Right lobe of liver (tissue), 6 donors: ENCODE measurements at places on chromosomes 5 and 9. TPM values are rescaled to one million over a fixed set of nuclear protein-coding genes. Genes with fewer than 3 reads are reported as not detected.

DNA sequence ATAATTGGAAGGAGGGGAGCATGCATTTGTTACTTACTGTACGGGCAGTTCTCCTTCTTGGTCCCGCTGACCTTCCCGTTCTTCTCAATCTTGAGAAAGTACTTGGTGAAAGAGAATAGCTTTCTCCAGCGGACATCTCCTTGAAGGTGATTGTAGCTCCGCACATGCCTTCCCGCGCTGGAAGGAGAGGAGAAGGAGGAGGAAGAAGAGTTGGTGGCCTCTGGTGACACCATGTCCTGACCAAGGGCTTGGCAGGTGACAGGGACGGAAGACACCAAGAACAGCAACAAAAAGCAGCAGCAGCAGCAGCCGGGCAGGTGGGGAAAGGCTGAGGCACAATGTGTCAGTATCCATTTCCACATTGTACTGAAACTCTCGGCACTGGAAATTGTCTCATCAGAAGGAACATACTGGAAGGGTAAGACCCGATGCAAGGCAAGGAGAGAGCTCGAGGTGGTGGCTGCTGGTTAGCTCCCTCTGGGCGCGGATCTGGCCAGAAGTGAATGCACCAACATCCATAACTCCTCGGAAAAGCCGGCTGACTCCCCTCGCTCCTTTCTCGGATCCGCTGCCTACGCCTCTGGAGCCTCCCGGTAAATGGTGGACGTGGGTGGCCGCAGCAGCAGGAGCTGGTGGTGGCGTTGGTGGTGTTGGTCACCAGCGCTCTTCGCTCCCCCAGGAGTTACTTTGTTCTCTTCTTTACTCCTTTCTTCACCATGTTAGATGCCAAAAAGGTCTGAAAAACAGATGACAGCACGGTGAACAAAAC lies 715 bp downstream of the FGF10 start:
- no peak for DNase-seq
- peak overlapping the region; percentile 34 for H3K4me3 ChIP-seq

RLN1 gene
- total RNA-seq, result not detected

DNA sequence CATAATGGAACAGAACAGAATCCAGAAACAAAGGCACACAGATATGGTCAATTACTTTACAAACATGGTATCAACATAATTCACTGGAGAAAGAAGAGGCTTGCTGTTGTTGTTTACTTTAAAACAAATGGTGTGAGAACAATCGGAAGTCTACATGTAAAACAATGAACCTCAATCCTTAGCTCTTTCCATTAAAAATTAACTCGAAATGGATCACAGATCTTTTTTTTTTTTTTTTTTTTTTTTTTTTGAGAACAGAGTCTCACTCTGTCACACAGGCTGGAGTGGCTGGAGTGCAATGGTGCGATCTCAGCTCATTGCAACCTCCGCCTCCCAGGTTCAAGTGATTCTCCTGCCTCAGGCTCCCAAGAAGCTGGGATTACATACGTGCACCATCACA lies 9.8 kb downstream of the SEMA4D start:
- H3K4me1 ChIP-seq, result no peaks in the 10 kb centered on the region
- no peaks in the 10 kb centered on the region for H3K36me3 ChIP-seq
- no peak overlapping the region for H3K4me3 ChIP-seq
- DNase-seq, result no peak
- H3K27ac ChIP-seq, result no peak overlapping the region
- no peaks in the 10 kb centered on the region for H3K27me3 ChIP-seq

- H3K27ac ChIP-seq, result no peak overlapping the region
- H3K4me1 ChIP-seq, result no peaks in the 10 kb centered on the region
- H3K27me3 ChIP-seq, result no peaks in the 10 kb centered on the region
- no peaks in the 10 kb centered on the region for H3K36me3 ChIP-seq
Observed at GRCh38 chr9:79040671-79041070, 531.1 kb upstream of the TLE4 start.

- no peak for DNase-seq
- no peaks in the 10 kb centered on the region for H3K4me1 ChIP-seq
- no peaks in the 10 kb centered on the region for H3K36me3 ChIP-seq
- H3K27ac ChIP-seq, result no peak overlapping the region
Observed at GRCh38 chr5:76477061-76477460, 74.0 kb downstream of the IQGAP2 start.

DNA sequence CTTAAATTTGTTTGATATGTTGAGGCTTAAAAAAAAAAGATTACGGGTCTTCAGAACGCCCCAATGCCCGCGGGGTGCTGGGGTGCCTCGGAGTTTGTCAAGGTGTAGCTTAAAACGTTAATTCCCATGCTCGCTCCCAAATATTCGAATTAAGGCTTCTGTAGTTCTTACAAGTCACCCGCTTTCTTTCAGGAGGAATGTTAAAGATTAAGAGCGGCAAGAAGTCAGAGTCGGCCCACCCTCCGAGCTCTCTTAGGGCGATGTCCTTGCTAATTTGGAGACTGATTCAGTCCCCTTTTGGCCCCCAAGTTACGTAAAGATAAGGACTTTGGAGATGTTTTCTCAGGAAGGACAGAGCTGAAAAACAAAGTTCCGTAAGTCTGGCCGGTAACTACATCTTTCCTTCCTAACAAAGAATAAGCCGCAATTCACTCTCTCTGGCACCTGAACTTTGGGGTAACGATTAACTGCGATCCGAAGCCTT lies 746 bp upstream of the NPM1 start:
- H3K36me3 ChIP-seq, result peaks cover under 1% of the 10 kb centered on the region
- peak overlapping the region; percentile 100 for H3K4me3 ChIP-seq
- no peaks in the 10 kb centered on the region for H3K27me3 ChIP-seq

- DNase-seq, result no peak
- H3K4me3 ChIP-seq, result no peak overlapping the region
- H3K36me3 ChIP-seq, result no peaks in the 10 kb centered on the region
- no peaks in the 10 kb centered on the region for H3K4me1 ChIP-seq
- no peaks in the 10 kb centered on the region for H3K27me3 ChIP-seq
Observed at GRCh38 chr9:14412775-14413174, 98.8 kb upstream of the NFIB start.

SV2C gene
- under 0.01 TPM for total RNA-seq

DNA sequence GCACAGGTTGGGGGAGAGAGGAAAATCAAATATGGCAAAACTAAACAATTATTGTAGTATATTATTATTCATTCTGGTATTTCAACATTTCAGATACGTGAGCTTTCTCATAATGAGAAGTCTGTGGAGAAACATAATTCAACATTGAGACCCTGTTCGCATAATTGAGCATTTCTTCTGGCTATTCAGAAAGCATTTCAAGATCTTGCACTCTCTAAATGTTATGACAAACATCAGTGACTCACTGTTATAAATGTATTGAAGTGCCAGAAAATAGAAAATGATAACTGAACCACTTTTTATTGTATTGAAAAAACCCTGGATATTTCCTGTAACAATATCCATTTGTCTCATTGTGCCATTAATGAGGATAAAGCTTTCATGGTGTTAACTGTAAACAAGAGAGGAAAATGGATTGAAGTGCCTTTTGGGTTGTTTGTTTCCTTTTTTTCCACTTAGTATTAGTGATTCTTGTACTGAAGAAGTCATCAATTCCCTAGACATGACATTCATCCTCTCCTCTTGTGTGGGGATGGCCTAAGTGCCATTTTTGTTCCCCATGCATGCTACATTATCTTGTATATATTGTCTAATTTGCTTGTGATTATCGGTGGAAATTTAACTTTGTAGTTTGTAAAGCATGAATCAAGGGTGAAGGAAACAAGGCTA lies 124.6 kb downstream of the CAMK4 start:
- H3K27ac ChIP-seq, result no peak overlapping the region
- H3K27me3 ChIP-seq, result no peaks in the 10 kb centered on the region
- no peaks in the 10 kb centered on the region for H3K36me3 ChIP-seq
- DNase-seq, result no peak
- no peak overlapping the region for H3K4me3 ChIP-seq

DNA sequence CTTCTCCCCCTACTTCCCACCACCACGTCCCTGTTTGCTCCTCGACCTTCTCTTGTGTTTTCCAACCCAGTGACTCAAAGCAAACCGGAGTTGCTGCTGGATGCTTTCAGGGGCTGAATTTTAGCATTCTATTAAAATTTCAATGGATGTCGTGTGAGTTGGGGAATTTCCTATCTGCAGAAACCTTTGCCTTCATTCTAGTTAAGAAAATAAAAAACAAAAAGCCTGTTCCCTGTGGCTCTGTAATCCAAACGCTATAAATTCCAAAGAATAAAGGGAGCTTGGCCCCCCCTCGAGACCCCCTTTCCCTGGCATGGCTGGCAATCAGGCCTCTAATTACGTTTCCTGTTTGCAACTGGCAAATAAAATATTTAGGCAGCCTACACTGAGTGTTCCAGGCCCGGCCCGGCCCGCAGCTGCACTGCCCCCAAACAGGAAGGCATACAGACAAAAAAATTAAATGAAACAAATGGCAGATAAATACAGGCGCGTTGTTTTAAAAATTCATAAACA lies 139.4 kb upstream of the PPP1R26 start:
- no peak overlapping the region for H3K4me3 ChIP-seq
- DNase-seq, result peak; percentile 36
- no peaks in the 10 kb centered on the region for H3K4me1 ChIP-seq
- H3K36me3 ChIP-seq, result no peaks in the 10 kb centered on the region

DNA sequence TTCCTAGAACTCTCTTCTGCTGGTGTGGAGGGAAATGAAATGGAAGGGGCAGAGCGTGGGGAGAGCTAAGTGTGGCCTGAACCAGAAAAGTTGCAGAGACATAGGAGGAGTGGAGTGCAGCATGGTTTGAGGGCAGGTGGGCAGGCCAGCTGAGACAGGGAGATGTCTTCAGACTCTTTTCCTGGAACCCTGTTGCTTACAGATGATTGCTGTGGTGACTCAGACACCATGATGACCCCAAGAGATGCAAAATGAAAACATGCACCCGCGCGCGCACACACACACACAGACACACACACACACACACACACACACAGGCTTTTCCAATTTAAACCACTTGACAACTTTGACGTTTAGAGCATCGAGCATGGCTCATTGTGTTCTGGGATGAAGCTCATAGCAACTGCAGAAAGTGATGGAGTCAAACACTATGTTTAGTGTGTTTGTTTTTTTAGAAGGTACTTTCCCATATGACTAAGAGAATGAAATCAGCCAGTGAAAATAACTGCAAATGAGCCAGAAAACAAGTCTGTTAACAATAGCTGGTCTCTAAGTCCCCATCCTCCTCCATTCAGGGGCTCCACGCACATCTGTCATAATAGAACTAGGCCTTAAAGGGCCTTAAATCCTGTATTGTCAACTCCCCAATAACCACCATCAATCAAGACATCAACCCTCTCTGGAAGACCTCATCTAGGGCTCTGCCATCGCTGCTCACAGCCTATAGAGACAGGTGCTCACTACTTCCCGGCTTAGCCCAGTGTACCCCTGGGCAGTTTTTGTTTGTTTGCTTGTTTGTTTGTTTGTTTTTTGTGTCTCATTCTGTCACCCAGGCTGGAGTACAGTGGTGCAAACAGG lies 9.6 kb downstream of the TMOD1 start:
- H3K27me3 ChIP-seq, result no peaks in the 10 kb centered on the region
- no peaks in the 10 kb centered on the region for H3K36me3 ChIP-seq
- no peak overlapping the region for H3K27ac ChIP-seq
- H3K4me1 ChIP-seq, result no peaks in the 10 kb centered on the region

DNA sequence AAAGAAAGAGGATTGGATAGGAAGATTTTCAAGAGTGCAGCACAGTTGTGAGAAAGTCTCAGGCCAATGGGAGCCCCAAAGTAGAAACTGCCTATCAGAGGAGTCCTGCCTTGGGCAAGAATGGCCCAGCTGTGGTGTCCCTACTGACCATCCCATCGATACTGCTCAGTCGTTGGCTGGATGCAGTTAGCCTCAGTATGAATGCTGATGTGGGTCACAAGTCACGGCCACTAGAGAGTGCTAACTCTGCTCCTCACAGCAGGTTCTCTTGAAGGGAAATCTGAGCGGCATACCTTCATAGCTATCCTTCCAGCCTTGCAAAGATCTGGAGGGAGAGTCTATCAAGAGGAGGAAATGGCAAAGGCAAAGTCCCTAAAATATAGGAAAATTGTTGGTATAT lies 11.6 kb upstream of the CETN3 start:
- H3K27me3 ChIP-seq, result no peaks in the 10 kb centered on the region
- H3K4me3 ChIP-seq, result no peak overlapping the region
- no peak for DNase-seq

GRCh38 chr5:34663771-34664496 lies 7.8 kb downstream of the RAI14 start:
- no peaks in the 10 kb centered on the region for H3K36me3 ChIP-seq
- H3K4me1 ChIP-seq, result peaks cover 3% of the 10 kb centered on the region
- H3K27ac ChIP-seq, result no peak overlapping the region
- no peak overlapping the region for H3K4me3 ChIP-seq
- no peaks in the 10 kb centered on the region for H3K27me3 ChIP-seq

GRCh38 chr5:146962801-146963355 lies 84.3 kb upstream of the PPP2R2B start:
- H3K4me3 ChIP-seq, result no peak overlapping the region
- H3K4me1 ChIP-seq, result no peaks in the 10 kb centered on the region
- no peak overlapping the region for H3K27ac ChIP-seq
- no peak for DNase-seq
- no peaks in the 10 kb centered on the region for H3K36me3 ChIP-seq

- H3K27ac ChIP-seq, result no peak overlapping the region
- H3K4me1 ChIP-seq, result no peaks in the 10 kb centered on the region
- no peaks in the 10 kb centered on the region for H3K27me3 ChIP-seq
- no peaks in the 10 kb centered on the region for H3K36me3 ChIP-seq
- H3K4me3 ChIP-seq, result no peak overlapping the region
- peak; percentile 60 for DNase-seq
Observed at GRCh38 chr5:72818866-72819534, 2.5 kb downstream of the TNPO1 start.
